T-helper 2 cell treated with Interferon-gamma antibody and Interleukin-4, amounts not matched to agents 100 ng/mL and 5 ng/mL, for 36 hours (primary cell): ENCODE measurements at places on chromosomes 13 and 19. TPM values are rescaled to one million over a fixed set of nuclear protein-coding genes. Genes with fewer than 3 reads are reported as not detected.

Gene NCR1
- total RNA-seq = not detected in 2 replicates

Gene SIGLEC12
- total RNA-seq = 1.1 and 1.4 TPM in 2 replicates

Gene APOC1
- 1.3 TPM in 1 of 2 replicates, not detected in the other for total RNA-seq

Gene ZNF536
- not detected in 2 replicates for total RNA-seq

Gene SACS
- total RNA-seq = 28.0 and 28.3 TPM in 2 replicates

Gene SUPT5H
- total RNA-seq = 150 and 153 TPM in 2 replicates

Gene BLVRB
- 8.6 and 13.1 TPM in 2 replicates for total RNA-seq

Gene SPRED3
- total RNA-seq = 1.9 TPM in 2 replicates

Gene RAVER1
- total RNA-seq = 78.0 and 81.8 TPM in 2 replicates
